ENCODE measurements at places on chromosomes 2 and 18.

DNA sequence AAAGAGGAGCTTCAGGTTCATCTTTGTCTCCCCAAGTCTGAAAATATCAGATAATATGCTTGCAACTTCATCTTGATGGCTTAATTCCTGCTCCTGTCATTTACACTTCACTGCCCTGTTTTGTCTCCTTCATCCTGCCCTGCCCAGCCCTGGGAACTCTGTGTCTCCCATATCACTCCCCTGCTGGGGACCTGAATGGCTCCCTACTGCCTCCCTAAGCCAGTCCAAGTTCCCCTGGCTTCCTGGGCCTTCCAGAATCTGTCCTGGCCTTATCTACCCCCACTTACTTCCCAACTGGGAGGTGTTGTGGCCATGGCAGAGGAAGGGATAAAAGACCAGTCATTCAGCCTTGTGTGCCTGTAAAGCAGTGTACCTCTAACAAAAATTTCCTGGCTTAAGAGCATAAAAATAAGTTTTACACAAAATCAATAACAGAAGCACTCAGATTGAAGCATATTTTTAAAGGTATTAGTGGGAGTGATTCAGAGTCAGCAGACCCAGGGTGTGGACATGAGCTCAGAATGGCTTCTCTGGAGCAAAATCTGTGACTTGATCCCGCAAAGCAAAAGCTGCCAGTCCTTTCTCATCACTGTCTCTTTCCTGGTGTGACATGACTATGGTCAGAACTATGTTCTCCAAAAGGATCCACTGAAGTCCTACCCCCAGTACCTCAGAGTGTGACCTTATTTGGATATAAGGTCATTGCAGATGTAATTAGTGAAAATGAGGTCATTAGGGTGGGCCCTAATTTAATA is 59.1 kb downstream of the INO80C start:
- no peak for DNase-seq

DNA sequence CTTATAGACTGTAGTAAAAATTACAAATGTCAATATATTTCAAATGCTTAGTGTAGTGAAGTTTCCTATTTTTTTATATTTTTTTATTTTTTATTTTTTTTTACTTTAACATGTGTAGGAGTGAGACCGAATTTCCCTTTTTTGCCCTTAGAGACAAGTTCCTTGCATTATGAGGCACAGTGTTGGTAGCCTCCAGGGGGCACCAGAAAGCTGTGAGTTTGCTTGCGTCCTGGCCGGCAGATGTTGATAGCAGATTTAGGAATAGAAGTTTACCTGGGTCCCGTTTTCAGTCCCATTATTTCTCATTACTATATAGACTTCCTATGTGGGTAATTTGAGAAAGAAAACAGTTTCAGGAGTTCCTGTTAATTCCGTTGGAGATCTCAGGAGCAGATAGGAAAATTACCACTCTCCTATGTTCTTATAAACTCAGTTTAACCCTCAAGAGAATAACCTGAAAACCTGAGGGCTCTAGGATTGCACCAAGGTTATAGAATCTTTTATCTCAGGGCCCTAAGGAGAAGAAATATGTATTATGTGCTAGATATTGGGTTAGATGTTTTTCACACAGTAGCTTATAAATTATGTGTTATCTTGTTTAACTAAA is 157.5 kb upstream of the SESTD1 start:
- DNase-seq, result no peak

DNA sequence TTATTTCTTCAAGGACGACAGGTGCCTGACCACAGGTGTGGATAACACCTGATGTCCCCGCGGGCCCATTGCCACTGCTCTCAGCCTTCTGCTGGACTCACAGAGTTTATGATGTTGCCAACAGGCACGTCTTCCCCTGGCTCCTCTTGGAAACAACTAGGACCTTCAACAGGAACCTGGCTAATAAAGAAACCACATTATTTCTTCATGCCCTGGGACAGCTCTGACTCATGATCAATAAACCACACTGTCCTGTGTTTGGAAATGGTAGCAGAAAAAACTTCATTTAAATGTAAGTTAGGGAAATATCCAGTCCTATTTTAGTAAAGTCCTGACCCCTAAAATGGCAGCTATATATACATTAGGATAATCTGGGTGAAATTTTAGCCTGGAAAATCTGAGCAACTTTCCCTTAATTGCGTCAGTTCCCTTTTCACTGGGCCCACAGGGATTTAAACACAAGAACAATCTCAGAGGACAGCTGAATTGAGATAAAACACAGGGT is 158.9 kb downstream of the VAPA start:
- DNase-seq, result no peak

DNA sequence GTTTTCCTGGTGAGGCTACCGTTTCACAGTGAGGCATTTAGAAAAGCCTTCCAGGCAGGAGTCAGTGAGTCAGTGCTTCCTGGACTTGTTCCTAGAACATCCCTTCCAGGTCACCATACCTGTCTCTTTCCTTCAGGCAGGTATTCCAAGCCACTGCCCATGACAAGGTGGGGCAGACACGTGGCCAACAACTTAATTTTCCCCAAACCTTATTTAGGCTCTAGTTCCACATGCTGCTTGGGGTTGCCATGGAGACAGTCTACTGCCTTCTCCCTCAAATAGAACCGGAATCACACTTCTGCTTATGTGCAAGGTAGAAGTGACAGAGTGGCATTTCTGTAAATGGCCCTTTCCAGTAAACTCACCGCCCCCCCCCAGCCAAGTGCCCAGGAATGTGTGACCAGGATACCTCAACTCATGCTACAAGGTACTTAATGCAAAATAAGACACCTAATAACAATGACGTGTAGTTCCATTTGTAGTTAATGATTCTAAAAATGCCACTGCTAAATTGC is 258.3 kb downstream of the PRKCE start:
- DNase-seq, result no peak

DNA sequence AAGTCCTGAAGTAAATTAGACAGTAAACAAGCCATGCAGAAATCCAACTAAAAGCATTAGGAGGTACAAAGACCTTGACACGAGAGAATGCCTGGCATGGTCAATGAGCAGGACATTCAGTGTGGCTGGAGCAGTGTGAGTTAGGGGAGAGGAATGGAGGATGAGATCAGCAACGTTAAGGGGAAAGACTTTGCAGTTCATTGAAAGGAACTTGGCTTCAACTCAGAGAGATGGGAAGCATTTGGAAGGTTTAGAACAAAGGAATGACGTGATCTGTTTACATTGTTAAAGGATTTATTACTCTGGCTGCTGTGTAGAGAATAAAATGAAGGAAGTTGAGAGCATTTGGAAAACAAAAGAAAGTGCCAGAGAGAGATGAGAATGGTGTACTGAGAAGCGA is 621.3 kb downstream of the XIRP2 start:
- no peak for DNase-seq

GRCh38 chr2:215362562-215362904 is 50.7 kb downstream of the ATIC start:
- DNase-seq, result no peak

GRCh38 chr2:200091126-200091525 is 135.7 kb downstream of the MAIP1 start:
- DNase-seq, result no peak

DNA sequence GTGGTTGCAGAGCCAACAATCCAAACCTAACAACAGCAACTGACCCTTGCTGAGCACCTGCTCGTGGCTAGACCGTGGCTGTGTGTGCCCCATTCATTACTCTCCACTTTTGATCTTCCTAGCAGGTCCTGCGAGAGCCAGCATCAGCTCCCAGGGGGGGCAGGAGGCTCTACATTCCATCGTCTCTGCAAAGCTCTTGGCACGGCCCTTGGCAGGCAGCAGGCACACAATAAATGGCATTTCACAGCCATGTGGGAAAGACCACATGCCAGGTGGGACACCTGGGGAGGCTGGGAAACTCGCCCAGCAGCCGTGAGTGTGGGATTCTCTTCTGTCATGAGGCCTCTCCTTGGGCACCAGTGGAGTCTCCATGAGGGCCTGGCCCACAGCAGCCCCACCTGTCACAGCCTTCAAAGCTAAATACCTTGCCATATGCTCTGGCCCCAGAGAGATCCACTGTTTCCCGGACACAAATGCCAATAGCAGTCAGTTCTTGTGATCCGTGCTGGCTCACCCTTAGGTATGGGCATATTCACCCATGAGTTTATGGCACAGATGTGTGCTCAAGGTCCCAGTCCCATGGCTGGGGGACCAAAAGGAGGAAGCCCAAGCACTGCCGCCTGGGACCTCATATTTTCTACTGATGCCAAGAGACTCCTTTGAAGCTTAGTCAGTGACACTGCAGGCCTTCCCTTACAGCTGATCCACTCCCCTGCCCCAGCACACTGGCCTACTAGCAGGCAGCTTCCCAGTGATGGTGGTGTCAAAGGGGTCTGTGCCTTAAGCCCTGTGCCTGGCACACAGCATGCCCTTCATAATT is 6.8 kb upstream of the TEX51 start:
- DNase-seq, result no peak

DNA sequence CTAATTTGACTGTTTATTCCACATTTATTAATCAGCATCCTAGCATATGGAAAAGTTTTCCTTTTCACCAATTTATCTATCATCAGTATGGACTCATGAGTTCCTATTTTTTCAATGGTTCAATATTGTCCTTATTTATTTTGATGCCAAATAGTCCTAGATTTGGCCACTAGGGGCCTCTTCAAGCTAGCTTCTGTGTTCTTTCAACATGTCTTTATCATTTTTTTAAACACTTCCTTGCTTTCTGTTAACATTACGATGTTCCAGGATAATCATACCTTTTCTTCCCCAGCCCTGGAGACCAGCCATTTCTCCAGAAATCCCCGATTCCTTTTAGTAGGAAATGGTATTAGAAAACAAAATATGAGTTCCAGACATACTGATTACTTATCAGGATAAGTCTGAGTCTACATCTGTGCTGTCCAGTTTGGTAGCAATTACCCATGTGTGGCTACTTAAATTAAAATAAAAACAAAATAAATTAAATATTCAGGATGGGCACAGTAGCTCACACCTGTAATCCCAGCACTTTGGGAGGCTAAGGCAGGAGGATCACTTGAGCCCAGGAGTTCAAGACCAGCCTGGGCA is 70.6 kb downstream of the RPE start:
- DNase-seq, result no peak

DNA sequence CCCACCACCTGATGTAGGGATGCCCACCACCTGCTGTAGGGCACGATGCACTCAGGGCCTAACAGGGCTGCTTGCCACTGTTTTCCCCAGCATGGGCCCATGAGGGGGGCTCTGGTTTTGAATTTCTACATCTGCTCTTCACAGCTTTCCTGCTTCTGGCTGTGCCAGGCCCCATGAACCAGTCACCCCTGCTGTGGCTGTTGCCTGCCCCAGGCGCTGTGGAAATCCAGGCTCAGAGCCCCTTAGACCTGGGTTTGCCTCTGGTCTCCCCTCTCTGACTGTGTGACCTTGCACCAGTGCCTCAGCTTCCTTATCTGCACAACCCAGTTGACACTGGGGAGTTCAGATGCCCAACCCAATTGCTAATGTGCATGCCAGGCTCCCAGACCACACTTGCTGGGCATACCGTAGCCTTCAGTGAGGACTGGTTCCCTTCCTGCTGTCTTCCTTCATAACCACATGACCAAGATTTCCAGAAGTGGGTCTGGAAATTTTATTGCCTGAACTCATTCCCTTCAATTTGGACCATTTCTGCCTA is 6.0 kb upstream of the MLPH start:
- no peak for DNase-seq

DNA sequence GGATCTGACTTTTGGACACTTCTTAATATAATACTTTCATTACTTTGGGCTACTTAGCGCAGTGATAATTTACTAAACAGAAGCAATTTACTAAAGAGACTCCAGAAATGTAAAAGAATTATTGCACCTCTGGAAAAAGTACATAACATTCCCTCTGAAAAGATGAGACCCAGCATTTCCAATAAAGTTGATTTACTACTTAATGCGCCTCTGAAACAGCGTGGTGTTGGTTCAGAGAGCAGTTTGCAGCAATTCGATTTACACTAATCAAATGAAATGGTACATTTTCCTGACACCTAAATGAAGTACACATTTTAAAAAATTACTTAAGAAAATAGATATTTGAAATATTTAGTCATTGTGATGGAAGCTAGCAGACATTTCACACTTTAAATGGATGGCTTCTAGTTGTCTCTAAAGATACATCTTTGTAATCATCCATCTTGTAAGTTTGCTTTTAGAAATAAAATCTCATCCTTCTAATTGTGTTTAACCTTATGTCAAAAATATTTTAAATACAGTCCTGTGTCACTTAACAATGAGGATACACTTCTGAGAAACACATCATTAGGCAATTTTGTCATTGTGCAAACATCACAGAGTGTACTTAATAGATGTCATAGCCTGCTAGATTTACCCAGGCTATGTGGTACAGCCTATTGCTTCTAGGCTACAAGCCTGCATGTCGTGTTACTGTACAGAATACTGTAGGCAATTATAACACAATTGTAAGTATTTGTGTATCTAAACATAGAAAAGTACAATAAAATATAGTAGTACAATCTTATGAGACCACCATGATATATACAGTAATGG is 284.6 kb upstream of the UBE2E3 start:
- DNase-seq, result no peak

- DNase-seq, result no peak
These were observed 173.8 kb upstream of the TMEM200C start for GRCh38 chr18:6069103-6069502.

GRCh38 chr2:52340171-52340570 is 1308.2 kb upstream of the NRXN1 start:
- DNase-seq, result no peak

GRCh38 chr2:101782427-101782792 is 84.9 kb downstream of the MAP4K4 start:
- no peak for DNase-seq

GRCh38 chr2:113281910-113282746 is 3.4 kb upstream of the PAX8 start:
- no peak for DNase-seq

DNA sequence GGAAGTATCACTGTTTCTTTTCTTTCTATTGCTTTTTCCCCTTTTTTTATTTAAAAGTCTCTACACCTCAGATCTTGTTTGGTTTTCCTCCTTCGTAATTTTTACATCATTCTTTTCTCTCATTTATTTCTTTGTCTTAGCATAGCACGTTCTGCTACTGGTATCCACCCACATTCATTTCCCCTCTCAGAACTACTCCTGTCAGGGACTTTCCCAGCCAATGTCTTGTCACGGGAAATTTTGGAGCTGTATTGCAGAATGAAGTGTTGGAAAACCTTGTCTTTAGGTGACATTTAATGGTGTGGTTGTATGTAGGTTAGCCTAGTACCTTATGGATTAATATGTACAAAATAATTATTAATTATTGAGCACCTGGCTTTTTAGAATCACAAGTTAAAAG is 34.0 kb downstream of the TTLL4 start:
- no peak for DNase-seq

All from stimulated activated CD8-positive, alpha-beta memory T cell treated with anti-CD3 and anti-CD28 coated beads, Interleukin-15, amount 100 ng/mL, for 4 hours (primary cell).